ENCODE measurements at places on chromosomes 5 and 9. TPM values are rescaled to one million over a fixed set of nuclear protein-coding genes. Genes with fewer than 3 reads are reported as not detected.

SIT1 gene
- not detected for total RNA-seq

ARID3C gene
- 0.14 TPM for total RNA-seq

FGFR4 gene
- total RNA-seq: 19.8 TPM

GKAP1 gene
- total RNA-seq: 1.3 TPM

FCHSD1 gene
- 15.4 TPM for total RNA-seq

TMED7 gene
- 142 TPM for total RNA-seq

GMCL2 gene
- total RNA-seq: not detected

IL9 gene
- total RNA-seq: not detected

ARHGEF37 gene
- total RNA-seq: 0.57 TPM

SPINK9 gene
- total RNA-seq: not detected

Measured in smooth muscle cell of bladder (primary cell).